H9 (cell line): ENCODE measurements at places on chromosomes 1 and 21. TPM values are rescaled to one million over a fixed set of nuclear protein-coding genes. Genes with fewer than 3 reads are reported as not detected.

DNA sequence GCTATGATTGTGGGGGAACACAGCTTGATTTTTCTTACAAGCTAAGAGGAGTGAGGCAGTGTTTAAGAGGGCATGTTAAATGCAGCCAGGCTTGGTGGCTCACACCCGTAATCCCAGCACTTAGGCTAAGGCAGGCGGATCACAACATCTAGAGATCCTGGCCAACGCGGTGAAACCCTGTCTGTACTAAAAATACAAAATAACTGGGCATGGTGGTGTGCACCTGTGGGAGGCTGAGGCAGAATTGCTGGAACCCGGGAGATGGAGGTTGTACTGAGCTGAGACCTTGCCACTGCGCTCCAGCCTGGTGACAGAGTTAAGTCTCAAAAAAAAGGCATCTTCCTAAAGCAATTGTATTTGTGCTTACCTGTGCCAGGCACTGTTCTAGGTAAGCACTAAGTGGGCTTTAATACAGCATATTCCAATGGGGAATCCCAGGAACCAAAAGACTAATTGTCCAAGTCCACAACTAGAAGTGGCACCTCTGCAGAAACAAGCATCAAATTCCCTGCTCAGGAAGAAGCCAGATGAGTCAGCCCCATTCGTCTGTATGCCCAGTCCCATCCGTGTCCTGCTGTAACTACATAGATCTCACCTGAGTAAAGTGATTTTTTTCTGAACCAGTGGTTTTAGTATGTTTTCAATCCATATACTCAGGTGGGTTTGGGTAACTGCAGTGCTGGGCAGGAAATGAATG lies 4.6 kb downstream of the RCC1 start:
- DNase-seq = no peak

- DNase-seq = no peak
Measured at GRCh38 chr1:198564716-198565115, 24.2 kb upstream of the ATP6V1G3 start.

Gene AADACL4
- total RNA-seq = not detected in 2 replicates

Gene CYP4Z1
- not detected in 2 replicates for total RNA-seq

GRCh38 chr1:1232208-1232795 lies at the start of gene B3GALT6:
TSS of gene B3GALT6 (plus strand) at chr1:1232237. CDS start at chr1:1232279, 42 bp downstream.
- DNase-seq = peak; percentile 61

Gene AIRE
- total RNA-seq = 0.17 and 0.39 TPM in 2 replicates

Gene ZBTB18
- 11.9 and 12.1 TPM in 2 replicates for total RNA-seq

Gene KIAA1614
- total RNA-seq = 0.88 and 1.3 TPM in 2 replicates

- DNase-seq = peak; percentile 79
Measured at GRCh38 chr1:95117207-95118066, at the start of gene TLCD4. TSS of gene TLCD4 (plus strand) at chr1:95117355. CDS start at chr1:95143902, 26,547 bp downstream.

DNA sequence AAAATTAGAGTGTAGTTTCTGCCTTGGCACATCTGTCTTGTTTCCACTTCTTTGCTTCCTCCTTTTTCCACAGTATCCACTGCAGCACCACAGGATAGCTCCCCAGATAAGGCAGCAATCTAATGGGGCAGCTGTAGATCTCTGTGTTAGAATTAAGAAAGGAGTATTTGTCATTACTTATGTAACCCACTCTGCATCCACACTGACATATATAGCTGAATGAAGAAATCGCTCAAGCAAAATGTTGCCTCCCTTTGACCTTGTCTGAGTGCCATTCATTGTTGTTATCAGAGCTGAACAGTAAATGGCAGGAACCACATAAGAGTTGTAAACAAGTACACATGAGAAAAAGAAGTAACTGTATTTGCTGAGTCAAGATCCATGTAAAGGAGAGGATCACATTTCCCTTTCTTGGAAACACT lies 45.9 kb upstream of the DPH5 start:
- DNase-seq = no peak

DNA sequence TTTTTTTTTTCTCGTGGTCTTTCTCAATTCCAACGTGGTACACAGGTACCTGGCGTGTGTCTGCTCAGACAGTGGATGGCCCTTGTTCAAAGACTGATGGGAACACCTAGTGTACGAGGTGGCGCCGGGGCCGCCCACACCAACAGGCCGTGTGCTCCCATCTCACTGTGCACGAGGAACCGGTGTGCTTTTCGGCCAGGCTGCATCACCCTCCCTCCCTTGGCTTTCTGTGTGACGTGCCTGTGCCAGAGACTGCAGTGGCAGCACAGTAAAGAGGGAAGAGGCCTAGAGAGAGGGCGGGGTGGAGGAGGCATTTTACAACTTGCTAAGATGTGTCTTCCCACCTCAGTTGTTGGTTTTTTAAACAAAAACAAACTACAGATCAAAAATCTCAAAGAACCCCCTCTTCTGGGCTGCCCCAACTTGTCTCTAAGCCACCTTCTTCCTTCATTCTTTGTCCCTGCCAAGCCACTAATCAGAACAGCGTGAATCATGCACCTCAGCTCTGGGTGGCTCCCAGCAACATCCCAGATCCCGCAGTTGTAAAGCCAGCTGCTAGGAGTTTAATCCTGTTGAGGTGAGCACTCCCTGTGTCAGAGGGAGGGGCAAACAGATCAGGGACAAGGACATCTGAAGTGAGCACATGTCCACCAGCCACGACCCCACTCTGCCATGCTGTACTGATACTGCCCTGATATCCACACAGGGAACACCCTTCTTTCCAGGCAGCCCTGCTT lies 20.7 kb downstream of the IRF2BP2 start:
- DNase-seq = no peak

Gene MANEAL
- 22.7 and 24.2 TPM in 2 replicates for total RNA-seq

DNA sequence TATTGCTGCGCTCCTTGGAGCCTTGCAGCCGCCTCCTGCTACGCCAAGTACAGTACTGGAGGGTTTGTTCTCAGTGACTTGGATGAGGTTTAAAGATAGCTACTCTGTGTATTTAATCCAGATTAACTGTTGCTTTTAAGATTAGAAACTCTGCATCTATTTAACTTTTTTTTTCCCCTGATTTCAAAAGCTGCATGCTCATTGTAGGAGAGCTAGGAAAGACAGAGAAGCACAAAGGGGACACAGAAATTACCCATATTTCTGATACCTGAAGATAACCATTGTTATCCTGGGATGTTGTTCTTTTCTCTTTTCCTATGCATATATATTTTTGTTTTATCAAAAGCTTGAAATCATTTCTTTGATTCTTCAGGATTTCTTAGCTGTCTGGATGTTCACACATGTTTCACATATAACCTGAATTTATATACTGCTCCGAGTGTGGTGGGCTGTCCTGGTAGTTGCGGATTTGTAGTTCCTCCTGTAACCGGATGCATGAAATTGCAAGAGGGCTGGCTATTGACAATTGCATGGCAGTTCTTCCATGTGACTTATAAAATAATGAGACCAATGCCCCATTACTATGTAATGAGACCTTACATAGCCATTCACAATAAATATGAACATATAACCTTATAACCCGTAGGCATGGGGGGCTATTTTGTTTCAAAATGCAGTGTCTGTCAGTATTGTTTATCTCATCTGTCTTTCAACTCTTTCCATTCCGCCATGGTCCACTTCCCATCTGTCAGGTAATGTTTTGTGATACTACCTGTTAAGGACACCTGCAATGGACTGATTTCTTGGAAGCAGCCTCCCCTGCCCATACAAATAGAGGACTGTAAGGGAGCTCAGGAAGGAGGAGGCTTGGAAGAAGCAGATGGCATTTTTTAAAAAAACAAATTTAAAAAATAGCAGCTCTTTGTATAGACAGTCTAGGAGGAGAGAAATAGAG lies 1.4 kb downstream of the RAVER2 start:
- no peak for DNase-seq

GRCh38 chr1:46380508-46380907 lies 13.6 kb upstream of the FAAH start:
- no peak for DNase-seq

GRCh38 chr1:109115685-109116084 lies 1.8 kb downstream of the ELAPOR1 start:
- no peak for DNase-seq

DNA sequence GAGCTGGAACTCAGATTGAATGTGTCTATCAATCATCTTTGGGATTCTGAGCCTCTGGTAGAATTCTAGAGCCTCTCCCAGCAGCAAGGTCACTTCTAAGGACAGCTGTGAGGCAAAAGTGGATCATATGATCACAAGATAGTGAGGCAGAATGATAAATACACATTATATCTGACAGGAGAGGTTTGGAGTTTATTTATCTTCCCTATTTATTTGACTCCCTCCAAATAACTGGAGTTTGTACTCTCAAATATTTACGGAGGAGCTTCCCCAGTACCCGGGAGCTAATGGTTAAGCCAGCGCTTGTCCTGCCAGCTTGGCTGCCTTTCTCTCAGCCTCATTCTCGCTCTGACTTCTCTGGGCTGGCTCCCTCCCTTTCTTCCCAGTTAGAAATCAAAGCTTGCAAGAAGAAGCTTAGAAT lies 2.3 kb downstream of the HMGCS2 start:
- no peak for DNase-seq
